ENCODE measurements at places on chromosomes 12 and 14.

DNA sequence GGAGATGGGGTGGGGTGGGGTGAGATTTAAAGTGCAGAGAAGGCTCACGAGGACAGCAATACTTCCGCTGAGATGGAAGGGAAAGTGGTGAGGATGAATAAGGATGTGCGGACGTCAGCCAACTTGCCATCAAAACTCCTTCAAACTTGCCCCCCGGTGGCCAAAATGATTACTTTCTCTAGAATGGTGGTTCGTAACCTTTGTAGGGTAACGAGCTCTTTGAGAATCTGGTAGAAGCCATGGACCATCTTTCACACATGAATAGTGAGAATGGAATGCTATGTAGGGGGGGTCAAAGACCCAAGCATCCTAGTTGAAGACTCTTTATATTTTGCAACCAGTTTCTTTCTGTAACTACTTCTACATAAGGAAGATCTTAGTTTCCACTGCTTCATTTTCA, 245.9 kb upstream of the DDHD1 start:
- DNase-seq: no peak

DNA sequence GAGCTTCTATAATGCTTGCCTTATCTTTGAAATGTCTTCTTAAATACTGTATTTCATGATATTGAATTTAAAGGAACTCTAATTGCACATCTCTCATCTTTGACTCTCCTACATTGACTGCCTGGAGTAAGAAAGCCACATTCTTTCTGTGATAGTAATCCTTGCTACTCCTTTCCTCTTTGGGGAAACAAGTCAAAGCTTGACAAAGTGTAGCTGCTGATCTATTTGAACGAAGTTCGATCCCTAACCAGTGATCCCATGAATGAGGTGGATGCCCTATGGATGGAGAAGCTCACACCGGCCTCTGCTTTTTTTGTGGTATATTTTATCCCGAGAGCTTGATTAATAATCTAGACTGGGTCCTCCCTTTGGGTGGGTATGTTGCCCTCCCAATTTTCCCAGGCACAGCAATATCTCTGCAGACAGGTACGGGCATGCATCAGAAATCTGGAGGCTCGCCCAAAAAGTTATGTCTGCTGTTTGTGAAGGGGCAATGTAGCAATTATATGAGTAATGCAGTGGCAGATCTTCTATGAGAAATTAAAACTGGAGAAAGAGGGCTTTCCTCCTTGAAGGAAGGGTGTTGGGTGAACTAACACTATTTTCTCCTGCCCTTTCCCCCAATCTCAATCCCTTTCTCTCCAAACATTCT, 163.0 kb upstream of the FRMD6 start:
- DNase-seq: no peak

DNA sequence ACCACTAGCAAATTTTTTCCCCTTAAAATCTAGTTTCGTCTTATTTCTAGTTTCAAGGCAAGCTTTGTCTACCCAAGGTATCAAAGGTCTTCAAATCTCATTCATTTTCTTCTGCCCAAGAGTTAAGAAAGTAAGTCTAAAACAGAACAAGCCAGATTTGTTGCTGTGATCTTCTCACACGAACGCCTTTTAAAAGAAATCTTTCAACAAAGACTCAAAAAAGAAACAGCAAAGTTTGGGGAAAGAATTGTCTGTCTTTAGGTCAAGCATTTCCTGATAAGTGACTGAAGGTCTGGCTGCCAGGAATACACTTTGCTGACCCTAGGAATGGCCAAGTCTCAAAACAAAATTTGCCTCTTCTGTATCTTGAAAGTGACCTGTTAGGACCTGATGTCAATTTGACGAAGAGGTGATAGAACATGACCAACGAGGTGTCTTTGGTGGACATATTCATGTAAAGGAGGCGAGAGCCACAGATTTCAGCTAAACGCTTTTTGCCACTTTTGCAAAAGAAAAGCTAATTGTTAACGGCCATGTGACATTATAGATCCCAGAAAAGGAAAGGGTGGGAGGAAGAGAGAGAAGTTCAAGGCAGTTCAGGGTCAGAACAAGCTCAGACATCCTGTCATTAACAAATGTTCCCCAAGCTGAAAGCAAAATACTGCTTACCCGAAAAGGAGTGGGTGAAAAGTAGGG, 1.7 kb downstream of the CDK17 start:
- DNase-seq: no peak

- no peak for DNase-seq
Measured at GRCh38 chr12:129481921-129482320, 421.9 kb downstream of the TMEM132D start.

GRCh38 chr12:132484891-132485441, 5.0 kb upstream of the FBRSL1 start:
- no peak for DNase-seq

DNA sequence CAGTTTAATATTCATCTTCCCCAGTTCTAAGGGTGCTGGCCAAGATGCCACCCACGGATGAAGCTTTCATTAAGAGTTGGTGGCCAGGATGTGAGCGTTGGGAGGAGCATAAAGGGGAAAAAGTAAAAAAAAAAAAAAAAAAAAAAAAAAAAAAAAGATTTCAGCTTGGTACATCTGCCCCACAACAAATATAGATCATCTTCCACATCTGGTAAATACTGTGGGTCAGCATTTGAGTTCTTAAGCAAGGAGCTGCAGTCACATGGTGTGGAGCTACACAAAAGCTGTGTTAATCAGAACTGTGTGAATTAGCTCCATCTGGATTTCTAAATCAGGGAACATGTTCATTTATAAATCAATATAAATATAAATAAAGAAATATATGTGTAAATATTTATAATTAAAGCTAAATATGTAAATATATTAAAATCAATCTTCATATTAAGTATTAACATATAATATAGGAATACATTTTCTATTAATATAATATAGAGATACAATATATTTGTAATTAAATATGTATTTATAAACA, 262.3 kb downstream of the NUAK1 start:
- DNase-seq: no peak

Data from NCI-H526 (cell line).